ENCODE measurements at places on chromosomes 7 and 10. TPM values are rescaled to one million over a fixed set of nuclear protein-coding genes. Genes with fewer than 3 reads are reported as not detected.

The THNSL1 gene
- total RNA-seq, result 1.9 TPM

The CYP3A7 gene
- not detected for total RNA-seq

The TCTN3 gene
- total RNA-seq, result 17.8 TPM

The TMEM236 gene
- not detected for total RNA-seq

The CYP17A1 gene
- not detected for total RNA-seq

The ADARB2 gene
- total RNA-seq, result not detected

The SEMA3C gene
- total RNA-seq, result 216 TPM

The FAM25A gene
- not detected for total RNA-seq

The MSMB gene
- total RNA-seq, result not detected

The SERPINE1 gene
- total RNA-seq, result 1,526 TPM

The TAF3 gene
- 0.94 TPM for total RNA-seq

The CPVL gene
- 1.9 TPM for total RNA-seq

The CCDC3 gene
- total RNA-seq, result 0.47 TPM

The ERLIN1 gene
- total RNA-seq, result 24.1 TPM

The DPYSL4 gene
- 4.9 TPM for total RNA-seq

The OR2F2 gene
- total RNA-seq, result not detected

The PPP1R3A gene
- not detected for total RNA-seq

The OPN1SW gene
- not detected for total RNA-seq

The SFTPA1 gene
- not detected for total RNA-seq

The NYAP1 gene
- total RNA-seq, result 0.38 TPM

The SH2D4B gene
- total RNA-seq, result not detected

The CYP2C8 gene
- total RNA-seq, result not detected

The TFEC gene
- 0.12 TPM for total RNA-seq

The CRYGN gene
- total RNA-seq, result not detected

The NACAD gene
- total RNA-seq, result 0.47 TPM

The FZD1 gene
- 31.7 TPM for total RNA-seq

The ABLIM1 gene
- total RNA-seq, result 6.3 TPM

The ACTL6B gene
- total RNA-seq, result not detected

The IFIT1B gene
- total RNA-seq, result not detected

The MEIG1 gene
- total RNA-seq, result not detected

The MKI67 gene
- 1.6 TPM for total RNA-seq

The TEX36 gene
- total RNA-seq, result not detected

The OGDHL gene
- total RNA-seq, result 0.12 TPM

The AKR1D1 gene
- total RNA-seq, result not detected

The AGAP5 gene
- 4.1 TPM for total RNA-seq

The ALOX5 gene
- not detected for total RNA-seq

The CCL24 gene
- not detected for total RNA-seq

The ATRNL1 gene
- 0.23 TPM for total RNA-seq

The BAIAP2L1 gene
- 0.82 TPM for total RNA-seq

The PTPRE gene
- total RNA-seq, result 0.90 TPM

The ASAH2 gene
- 1.1 TPM for total RNA-seq

The EGR2 gene
- total RNA-seq, result 0.15 TPM

The PRSS1 gene
- total RNA-seq, result not detected

The SPDYE5 gene
- total RNA-seq, result 0.12 TPM

All from smooth muscle cell of the coronary artery (primary cell).